ENCODE measurements at places on chromosomes 3 and 15. TPM values are rescaled to one million over a fixed set of nuclear protein-coding genes. Genes with fewer than 3 reads are reported as not detected.

Gene SPTBN5
- total RNA-seq: 0.29 TPM

Gene LYZL4
- total RNA-seq: not detected

Gene TIMP4
- 15.6 TPM for total RNA-seq

Gene CPEB1
- total RNA-seq: 42.7 TPM

Gene MCF2L2
- not detected for total RNA-seq

Gene NISCH
- 104 TPM for total RNA-seq

Gene ZNF501
- 7.6 TPM for total RNA-seq

Gene SLC22A13
- total RNA-seq: 1.2 TPM

Gene USP4
- 24.3 TPM for total RNA-seq

Gene USP13
- total RNA-seq: 12.4 TPM

Gene FMN1
- total RNA-seq: 23.3 TPM

Gene GANC
- total RNA-seq: 31.0 TPM

Gene GRAMD2A
- total RNA-seq: 0.33 TPM

Gene NEDD4
- 43.2 TPM for total RNA-seq

Gene MPI
- 55.3 TPM for total RNA-seq

Gene SI
- total RNA-seq: not detected

Gene GABRR3
- total RNA-seq: not detected

Gene POLQ
- 0.99 TPM for total RNA-seq

Gene CMTM7
- total RNA-seq: 4.4 TPM

Gene MYL3
- not detected for total RNA-seq

Gene MST1R
- total RNA-seq: 1.9 TPM

Gene LEKR1
- 0.50 TPM for total RNA-seq

Gene STIMATE
- 9.9 TPM for total RNA-seq
